H1 (cell line): ENCODE measurements at places on chromosomes 5 and 9. TPM values are rescaled to one million over a fixed set of nuclear protein-coding genes. Genes with fewer than 3 reads are reported as not detected.

Gene SELENOP
- total RNA-seq = 17.0 and 19.4 TPM in 2 replicates

Gene TGFBR1
- total RNA-seq = 51.7 and 52.4 TPM in 2 replicates

GRCh38 chr9:27791311-27791710, 218.0 kb upstream of the C9orf72 start:
- DNase-seq = no peak

GRCh38 chr9:34559624-34560455, 29.7 kb downstream of the CNTFR start:
- DNase-seq = no peak

- no peak for DNase-seq
Observed at GRCh38 chr9:36142510-36143244, 6.1 kb downstream of the GLIPR2 start.

DNA sequence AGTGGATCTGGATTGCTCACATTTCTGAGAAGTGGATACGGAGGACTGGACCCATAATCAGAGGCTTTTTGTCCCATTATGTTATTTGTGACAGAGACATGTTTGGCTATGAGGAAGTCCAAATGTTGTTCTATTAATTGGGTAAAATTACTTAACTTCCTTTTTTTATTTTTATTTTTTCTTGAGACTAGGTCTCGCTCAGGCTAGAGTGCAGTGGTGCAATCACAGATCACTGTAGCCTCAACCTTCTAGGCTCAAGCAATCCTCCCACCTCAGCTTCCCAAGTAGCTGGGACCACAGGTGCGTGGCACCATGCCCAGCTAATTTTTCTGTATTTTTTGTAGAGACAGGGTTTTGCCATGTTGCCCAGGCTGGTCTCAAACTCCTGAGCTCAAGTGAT, 11.9 kb upstream of the PGGT1B start:
- no peak for DNase-seq

GRCh38 chr9:133464638-133465037, 4.9 kb downstream of the CACFD1 start:
- DNase-seq = no peak

DNA sequence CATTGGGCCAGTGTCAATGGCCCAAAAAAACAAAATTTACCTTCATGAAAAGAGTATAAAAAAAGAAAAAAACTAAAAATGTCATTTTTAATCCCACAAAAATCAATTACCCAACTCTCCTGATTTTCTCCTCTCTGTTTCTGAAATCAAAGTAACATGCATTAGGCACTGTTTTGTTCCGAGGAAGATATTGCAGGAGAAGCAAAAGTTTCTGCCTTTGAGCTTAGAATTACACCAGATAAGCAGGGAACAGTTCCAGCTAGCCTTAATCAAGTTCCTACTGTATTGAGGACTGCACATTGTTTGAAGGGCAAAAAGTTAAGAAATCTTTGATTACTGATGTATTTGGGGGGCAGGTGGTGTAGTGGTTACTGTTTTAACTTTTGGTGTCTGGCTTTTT, 1.1 kb upstream of the PRKAA1 start:
- no peak for DNase-seq
